ENCODE measurements at places on chromosomes 12 and 14.

DNA sequence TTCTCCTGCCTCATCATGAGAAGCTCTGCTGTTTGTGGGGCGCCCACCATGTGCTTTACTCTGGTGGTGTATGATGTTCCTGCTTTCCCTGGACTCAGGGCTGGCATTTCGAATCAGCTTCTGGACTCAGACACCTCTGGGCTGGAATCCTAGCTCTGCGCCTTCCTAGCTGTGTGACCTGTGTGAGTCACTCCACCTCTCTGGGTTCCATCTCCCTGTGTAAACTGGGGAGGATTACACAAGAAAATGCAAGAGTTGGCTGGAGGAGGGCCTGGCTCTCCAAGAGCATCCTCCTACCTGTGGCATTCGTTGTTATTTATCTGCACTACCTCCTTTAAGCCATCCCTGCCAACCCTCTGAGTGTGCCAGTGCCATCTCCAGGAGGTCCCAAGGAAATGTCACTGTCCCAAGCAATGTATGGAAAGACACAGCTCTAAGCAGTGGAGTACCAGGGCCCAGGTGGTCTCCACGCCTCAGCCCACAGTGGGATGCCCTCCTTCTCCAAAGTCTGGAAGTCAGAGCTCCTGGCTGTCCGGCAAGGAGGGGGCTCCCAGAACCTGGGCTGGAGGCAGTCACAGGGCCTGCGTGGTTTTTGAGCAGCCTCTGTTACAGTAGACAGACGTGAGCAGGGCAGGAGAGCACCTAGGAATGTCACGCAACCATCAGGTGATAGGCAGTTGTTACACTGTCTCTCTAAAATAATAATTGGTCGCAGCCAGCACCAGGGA lies 7.3 kb upstream of the TNFAIP2 start:
- DNase-seq, result no peak

GRCh38 chr12:26062566-26062965 lies 62.3 kb downstream of the BHLHE41 start:
- no peak for DNase-seq

DNA sequence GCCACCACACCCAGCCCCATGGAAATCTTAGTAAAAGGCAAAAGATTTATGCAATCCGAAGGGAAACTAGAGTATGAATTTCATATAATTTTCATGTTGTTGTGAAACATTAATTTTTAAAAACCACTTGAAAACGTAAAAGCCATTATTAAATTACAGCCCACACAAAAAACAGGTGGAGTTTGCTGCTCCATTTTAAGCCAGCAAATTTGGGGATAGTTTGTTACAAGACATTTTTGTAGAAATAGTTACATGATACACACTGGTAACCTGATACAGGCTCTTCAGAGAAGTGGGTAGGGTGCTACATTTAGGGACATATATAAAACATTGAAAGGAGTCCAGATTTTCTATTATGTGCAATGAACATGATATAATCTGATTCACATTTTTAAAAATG lies 17.6 kb downstream of the GNPTAB start:
- no peak for DNase-seq

DNA sequence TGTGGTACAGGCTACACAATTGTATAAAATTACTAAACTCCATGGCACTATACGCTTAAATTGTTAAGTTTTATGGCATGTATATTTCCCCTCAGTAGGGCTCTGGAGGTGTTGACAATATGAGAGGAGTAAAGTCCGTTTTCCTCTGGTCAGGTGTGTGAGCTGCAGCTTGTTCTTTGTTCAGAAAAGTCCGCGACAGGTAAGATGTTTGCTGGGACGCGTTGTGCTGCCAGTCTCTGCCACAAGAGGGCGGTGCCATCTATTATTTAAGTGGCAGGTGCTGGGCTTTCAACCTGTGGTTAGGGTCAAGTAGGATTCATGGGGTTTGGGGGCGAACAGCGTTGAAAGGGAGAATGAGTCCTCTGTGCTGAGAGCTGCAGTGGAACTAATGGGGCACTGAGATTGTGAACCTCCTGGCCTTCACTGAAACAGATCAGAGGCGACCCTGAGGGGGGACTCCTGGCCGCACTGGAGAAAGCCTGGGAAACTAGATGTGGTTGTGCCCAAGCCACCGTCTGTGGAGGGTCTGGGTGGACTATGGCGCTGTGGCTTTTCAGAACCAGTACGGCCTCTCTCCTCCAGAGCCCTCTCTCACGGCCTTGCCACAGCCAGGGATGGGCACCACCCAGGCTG lies 179.0 kb downstream of the SLC15A4 start:
- DNase-seq, result peak; percentile 36

GRCh38 chr14:57866199-57866705 lies 360 bp upstream of the SLC35F4 start:
- DNase-seq, result no peak

All from SHP77 (cell line).